ENCODE measurements at places on chromosomes 1 and 21. TPM values are rescaled to one million over a fixed set of nuclear protein-coding genes. Genes with fewer than 3 reads are reported as not detected.
A peak's percentile ranks its signal among the peaks of the same experiment; 100 is the strongest.

DNA sequence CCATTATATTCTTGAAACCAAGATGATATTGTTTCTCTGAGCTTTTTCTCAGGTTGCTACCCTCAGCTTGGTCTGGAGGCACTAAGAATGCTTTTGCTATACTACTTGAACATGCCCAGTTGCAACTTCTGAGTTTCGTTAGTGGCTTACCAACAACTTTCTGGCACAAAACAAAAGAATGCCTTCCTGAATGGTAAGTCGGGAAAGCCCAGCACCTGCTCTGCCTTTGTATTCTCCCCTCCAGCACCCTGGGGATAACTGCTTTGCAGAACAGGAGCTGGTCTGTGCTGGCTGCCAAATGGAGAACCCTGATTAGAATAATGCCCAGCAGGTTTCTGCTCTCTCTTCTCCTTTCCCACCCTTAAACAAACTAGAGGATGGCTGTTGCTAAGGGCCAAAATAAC is 149.3 kb downstream of the TGFB2 start:
- peaks cover 8% of the 10 kb centered on the region for H3K4me1 ChIP-seq
- DNase-seq = no peak
- no peaks in the 10 kb centered on the region for H3K36me3 ChIP-seq
- H3K4me3 ChIP-seq = no peak overlapping the region

DNA sequence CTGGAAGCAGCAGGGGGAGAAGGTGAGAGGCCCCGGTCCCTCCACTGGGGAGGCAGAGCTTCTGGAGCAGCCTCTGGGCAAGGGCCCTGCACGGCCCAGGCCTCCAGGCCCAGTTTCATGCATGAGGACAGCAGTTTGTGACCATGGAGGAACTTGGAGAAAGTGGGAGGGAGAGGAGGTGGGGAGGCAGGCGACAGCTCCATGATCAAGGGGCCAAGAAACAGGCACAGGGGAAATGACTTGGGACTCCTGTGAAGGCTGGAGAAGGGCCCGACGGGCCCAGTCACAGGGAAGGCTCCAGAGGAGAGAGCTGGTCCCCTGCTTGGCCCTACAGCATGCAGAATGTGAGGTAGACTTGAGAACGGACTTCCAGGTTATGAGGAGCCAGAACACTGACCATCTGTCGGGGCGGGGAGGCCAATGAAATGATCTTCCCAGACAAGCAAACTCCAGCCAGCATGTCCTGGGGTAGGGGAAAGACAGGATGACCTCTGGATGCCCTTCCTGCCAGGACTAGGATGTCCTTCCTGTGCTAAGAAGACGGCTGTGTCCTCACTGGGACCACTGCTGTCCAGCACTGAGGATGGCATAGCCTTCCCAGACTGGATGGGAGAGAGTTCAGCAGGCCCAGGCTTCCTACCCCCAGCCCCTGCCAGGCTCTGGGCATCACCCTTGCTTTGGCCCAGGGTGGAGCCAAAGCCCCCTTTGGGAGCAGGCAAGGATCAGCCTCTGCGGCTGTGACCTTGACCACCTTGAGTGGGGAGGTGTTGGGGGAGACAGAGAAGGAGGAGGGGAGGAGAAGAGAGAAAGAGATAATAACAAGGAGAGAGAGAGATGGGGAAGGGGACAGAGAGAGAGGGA is 548.2 kb downstream of the PTPRU start:
- H3K27ac ChIP-seq = no peak overlapping the region
- peaks cover 14% of the 10 kb centered on the region for H3K27me3 ChIP-seq
- DNase-seq = no peak

GRCh38 chr1:158485455-158485854 is 13.4 kb downstream of the OR10R2 start:
- no peak overlapping the region for H3K4me3 ChIP-seq
- no peak overlapping the region for H3K27ac ChIP-seq
- H3K4me1 ChIP-seq = no peaks in the 10 kb centered on the region
- DNase-seq = no peak

DNA sequence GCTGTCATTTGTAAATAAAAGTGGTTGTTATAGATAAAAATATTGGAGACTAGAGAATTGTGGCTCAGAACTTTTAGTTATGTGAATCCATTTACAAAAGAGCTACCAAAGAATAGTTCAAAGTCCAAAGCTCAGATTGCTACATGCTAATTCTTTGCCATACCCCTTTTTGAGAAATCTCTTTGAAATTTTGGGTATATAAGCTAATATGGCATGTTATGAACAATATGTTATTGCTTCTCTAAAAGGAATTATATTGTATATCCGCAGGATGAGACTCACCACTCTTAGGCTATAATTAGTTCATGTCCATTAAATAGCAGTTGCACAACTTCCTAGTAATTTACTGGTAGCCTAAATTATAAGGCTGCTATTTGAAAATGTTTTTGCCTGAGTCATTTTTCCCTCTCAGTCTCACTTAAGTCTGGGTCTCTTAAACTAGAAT is 178.0 kb downstream of the ZNF281 start:
- no peaks in the 10 kb centered on the region for H3K4me1 ChIP-seq
- no peak overlapping the region for H3K4me3 ChIP-seq
- no peak for DNase-seq
- H3K27ac ChIP-seq = no peak overlapping the region

DNA sequence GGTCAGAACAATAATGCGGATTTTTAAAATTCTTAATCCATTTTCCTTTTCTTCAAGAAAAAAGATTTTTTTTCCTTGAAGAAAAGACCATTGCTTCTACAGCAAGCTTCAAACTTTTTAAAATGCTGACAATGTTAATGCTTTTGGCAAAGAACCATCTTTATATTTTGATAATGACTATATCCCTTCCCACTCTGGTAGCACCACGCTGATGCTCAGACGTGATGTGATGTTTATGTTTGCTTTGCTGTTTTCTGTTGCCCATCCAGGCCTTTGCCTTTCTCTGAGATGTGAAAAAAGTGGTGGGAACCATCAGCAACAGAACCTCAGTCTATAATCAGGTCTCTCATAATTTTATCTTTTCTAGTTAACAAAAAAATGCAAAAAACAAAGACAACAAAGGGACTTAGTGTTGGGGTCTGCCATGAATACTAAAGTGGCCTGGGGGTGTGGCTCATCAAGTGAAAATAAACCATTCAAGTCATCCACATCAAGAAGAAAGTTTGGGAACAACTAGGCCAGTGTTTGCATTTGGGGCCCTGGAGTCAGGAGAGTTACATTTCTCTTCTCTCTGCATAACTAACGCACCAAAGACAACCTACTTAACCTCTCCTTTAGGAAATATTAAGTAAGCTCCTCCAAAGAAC is 244.6 kb upstream of the DMRTA2 start:
- peaks cover 3% of the 10 kb centered on the region for H3K4me1 ChIP-seq
- H3K27me3 ChIP-seq = no peaks in the 10 kb centered on the region
- H3K27ac ChIP-seq = no peak overlapping the region
- H3K36me3 ChIP-seq = no peaks in the 10 kb centered on the region
- no peak overlapping the region for H3K4me3 ChIP-seq

GRCh38 chr1:201539561-201540431 is 869 bp downstream of the NAV1 start:
- no peaks in the 10 kb centered on the region for H3K27me3 ChIP-seq
- peak overlapping the region; percentile 56 for H3K4me3 ChIP-seq
- H3K36me3 ChIP-seq = no peaks in the 10 kb centered on the region
- peaks cover 46% of the 10 kb centered on the region for H3K4me1 ChIP-seq

GRCh38 chr1:202835548-202836072 is 24.9 kb downstream of the PCAT6 start:
- H3K27ac ChIP-seq = no peak overlapping the region
- no peak overlapping the region for H3K4me3 ChIP-seq
- no peaks in the 10 kb centered on the region for H3K36me3 ChIP-seq
- DNase-seq = no peak
- H3K27me3 ChIP-seq = peaks cover 5% of the 10 kb centered on the region
- no peaks in the 10 kb centered on the region for H3K4me1 ChIP-seq

- H3K27me3 ChIP-seq = no peaks in the 10 kb centered on the region
- DNase-seq = no peak
- H3K27ac ChIP-seq = no peak overlapping the region
- H3K4me1 ChIP-seq = no peaks in the 10 kb centered on the region
- H3K4me3 ChIP-seq = no peak overlapping the region
Measured at GRCh38 chr1:54869173-54869851, 17.7 kb downstream of the DHCR24 start.

DNA sequence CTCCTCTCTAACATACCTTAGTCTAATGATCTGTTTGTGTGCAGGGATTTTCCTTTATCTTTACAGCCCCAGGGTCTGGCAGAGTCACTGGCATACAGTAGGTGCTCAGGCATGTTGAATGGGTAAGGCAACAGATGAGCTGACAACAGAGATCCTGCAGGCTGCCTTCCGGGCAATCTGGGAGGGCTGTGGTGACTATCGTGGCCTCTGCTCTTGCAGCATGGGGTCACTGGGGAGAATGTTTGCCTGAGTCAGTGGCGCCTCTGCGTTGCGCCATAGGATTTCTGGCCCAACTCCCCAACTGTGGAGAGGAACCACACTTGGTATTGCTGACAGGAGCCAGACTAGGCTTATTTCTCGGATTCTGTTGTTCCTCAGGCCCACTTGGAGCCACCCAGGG is 93.8 kb downstream of the LAMC2 start:
- DNase-seq = no peak
- no peaks in the 10 kb centered on the region for H3K27me3 ChIP-seq
- H3K36me3 ChIP-seq = no peaks in the 10 kb centered on the region
- H3K4me1 ChIP-seq = no peaks in the 10 kb centered on the region

- DNase-seq = no peak
- no peaks in the 10 kb centered on the region for H3K27me3 ChIP-seq
- peaks cover 32% of the 10 kb centered on the region for H3K36me3 ChIP-seq
- no peak overlapping the region for H3K27ac ChIP-seq
- H3K4me1 ChIP-seq = peaks cover 11% of the 10 kb centered on the region
Measured at GRCh38 chr1:228084325-228084724, 1.8 kb downstream of the ARF1 start.

C1QC gene
- total RNA-seq = 0.59 TPM

ADORA1 gene
- total RNA-seq = 2.8 TPM

RGS13 gene
- total RNA-seq = not detected
